ENCODE measurements at places on chromosomes 1 and 21. TPM values are rescaled to one million over a fixed set of nuclear protein-coding genes. Genes with fewer than 3 reads are reported as not detected.

The SYT14 gene
- 9.1 TPM for total RNA-seq

The GRHL3 gene
- total RNA-seq, result 0.03 TPM

The AMY1B gene
- not detected for total RNA-seq

The TIAM1 gene
- total RNA-seq, result 2.8 TPM

The KRTAP19-8 gene
- not detected for total RNA-seq

The NES gene
- total RNA-seq, result 43.7 TPM

The OPRD1 gene
- under 0.01 TPM for total RNA-seq

The SPRR2E gene
- total RNA-seq, result not detected

The GPA33 gene
- total RNA-seq, result not detected

The CA14 gene
- not detected for total RNA-seq

The AMPD1 gene
- not detected for total RNA-seq

The PADI1 gene
- 0.07 TPM for total RNA-seq

The CRP gene
- not detected for total RNA-seq

The CXADR gene
- total RNA-seq, result 0.91 TPM

The BEND5 gene
- 0.59 TPM for total RNA-seq

The RGSL1 gene
- not detected for total RNA-seq

All from smooth muscle cell of the pulmonary artery (primary cell).